ENCODE measurements at places on chromosomes 11 and 22.

- no peak for DNase-seq
Observed at GRCh38 chr11:44127130-44127529, 31.7 kb downstream of the EXT2 start.

- DNase-seq: no peak
Observed at GRCh38 chr11:2612884-2613571, 86.8 kb downstream of the KCNQ1OT1 start.

DNA sequence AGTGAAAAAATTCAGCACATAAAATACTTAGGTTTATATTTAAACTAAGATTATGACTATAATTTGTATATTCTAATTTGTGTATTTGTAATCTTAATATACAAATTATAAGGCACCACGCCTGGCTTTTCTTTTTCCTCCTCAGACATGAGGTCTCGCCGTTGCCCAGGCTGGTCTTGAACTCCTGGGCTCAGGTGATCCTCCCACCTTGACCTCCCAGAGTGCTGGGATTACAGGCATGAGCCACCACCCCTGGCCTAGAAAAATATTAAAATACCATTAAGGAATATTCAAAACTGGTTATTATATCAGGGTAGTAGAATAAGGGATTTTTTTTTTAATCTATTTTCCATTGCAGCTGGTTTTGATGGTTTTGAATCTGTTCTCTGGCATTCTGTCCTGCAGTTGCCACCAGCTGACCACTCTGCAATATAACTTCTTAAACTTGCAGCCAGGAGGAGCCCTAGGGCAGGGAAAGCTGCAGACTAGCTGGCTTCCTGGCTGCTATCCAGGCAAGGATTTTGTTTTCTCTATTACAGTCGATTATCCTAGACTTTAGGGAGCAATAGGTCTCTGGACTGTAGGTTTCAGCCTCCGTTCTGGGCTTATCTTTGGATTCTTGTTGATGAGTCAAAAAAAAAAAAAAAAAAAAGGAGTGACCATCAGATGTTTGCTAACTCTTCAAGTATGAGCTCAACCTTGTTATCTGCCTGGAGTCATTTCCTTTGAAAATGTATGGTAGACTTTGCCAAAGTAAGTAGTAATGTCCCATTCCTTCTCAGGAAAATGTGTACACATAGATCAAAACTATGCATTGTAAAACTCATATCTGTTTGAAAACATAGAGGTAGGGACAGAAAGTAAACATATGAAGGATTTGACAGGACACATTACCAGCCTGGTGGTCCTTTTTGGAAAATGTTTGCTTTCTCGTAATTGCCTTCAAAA is 13.2 kb downstream of the POLA2 start:
- DNase-seq: no peak

DNA sequence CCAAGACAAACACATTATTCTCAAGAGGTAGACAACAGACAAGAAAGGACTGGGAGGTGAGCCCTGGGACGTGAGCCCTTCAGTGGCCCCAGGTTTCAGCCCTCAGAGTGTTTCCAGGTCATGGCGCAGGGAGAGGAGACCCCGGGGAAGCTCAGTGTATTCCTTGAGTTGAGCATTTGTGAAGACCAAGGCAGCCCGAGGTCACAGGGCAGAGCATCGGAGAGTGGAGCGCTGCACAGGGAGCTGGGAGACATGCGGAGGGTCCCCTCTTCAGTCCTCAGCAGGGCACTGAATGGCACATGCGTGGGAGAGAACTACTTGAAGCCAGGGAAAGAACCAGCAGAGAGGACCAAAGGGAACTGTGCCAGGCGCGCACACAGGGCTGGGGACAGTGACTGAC is 11.7 kb downstream of the KRTAP5-6 start:
- DNase-seq: no peak

- no peak for DNase-seq
Observed at GRCh38 chr22:44380756-44381486, 68.2 kb upstream of the SHISAL1 start.

DNA sequence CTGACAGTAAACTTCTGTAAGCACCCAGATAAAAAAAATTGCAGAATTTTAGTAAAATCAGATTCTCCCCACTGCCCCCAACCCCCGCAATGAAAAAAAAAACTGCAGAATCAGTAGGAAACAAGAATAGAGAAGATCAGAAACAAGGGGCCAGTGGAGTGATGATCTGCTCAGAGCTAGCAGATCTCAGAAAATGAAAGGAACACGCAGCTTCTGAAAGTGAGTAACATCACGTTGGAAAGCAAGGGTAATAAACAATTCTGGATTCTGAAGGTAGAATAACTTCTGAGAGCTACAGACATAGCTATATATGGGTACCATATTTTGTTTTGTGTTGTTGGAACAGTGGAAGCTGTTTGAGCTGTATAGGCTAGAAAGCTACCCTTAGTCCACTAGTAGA is 23.2 kb downstream of the ACAT1 start:
- DNase-seq: no peak

- no peak for DNase-seq
Observed at GRCh38 chr11:197741-198235, 4.9 kb downstream of the SCGB1C1 start.

Data from stimulated activated CD8-positive, alpha-beta memory T cell treated with anti-CD3 and anti-CD28 coated beads, Interleukin-7, amount 100 ng/mL, for 1 hour (primary cell).